ENCODE measurements at places on chromosomes 5 and 9.

GRCh38 chr5:103120607-103121200 is 603 bp downstream of the PPIP5K2 start:
- no peak for DNase-seq

GRCh38 chr5:111070272-111071134 is 1.0 kb upstream of the TSLP start:
- DNase-seq = no peak

GRCh38 chr9:78985084-78985738 is 586.6 kb upstream of the TLE4 start:
- DNase-seq = no peak

DNA sequence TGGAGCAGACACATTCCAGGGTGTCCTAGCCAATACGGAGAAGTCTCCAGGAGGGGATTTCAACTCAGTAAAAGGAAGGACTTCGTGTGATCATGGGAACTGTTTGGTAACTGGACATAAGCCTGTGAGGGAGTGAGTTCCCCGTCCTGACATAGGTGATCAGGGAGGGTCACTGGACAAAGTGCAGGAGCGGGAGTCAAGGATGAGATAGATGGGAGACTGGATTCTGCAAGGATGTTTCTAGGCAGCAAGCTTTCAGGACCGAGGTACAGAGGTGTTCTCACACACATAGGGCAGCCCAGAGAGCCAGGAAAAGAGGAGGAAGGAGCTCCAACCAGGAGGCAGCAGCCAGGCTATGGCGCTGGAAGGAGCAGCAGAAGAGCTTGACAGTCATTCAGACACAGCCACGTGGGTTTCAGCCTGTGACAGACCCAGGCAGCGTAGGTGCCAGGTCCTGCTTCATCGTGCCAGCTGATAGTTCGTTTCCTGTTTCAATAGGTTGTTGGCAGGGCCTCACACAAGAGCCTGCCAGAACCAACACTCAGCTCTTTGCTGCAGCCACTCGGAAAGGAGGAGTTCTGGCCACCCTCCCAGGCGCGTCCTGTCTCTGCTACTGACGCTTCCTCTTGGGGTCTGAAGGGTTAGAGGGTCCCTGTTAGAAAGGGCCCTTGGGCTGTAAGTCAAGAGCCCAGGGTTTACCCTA is 84.1 kb downstream of the AMBP start:
- no peak for DNase-seq

All from activated naive CD4-positive, alpha-beta T cell (primary cell).